ENCODE measurements at places on chromosomes 3 and 15. TPM values are rescaled to one million over a fixed set of nuclear protein-coding genes. Genes with fewer than 3 reads are reported as not detected.
A peak's percentile ranks its signal among the peaks of the same experiment; 100 is the strongest.

DNA sequence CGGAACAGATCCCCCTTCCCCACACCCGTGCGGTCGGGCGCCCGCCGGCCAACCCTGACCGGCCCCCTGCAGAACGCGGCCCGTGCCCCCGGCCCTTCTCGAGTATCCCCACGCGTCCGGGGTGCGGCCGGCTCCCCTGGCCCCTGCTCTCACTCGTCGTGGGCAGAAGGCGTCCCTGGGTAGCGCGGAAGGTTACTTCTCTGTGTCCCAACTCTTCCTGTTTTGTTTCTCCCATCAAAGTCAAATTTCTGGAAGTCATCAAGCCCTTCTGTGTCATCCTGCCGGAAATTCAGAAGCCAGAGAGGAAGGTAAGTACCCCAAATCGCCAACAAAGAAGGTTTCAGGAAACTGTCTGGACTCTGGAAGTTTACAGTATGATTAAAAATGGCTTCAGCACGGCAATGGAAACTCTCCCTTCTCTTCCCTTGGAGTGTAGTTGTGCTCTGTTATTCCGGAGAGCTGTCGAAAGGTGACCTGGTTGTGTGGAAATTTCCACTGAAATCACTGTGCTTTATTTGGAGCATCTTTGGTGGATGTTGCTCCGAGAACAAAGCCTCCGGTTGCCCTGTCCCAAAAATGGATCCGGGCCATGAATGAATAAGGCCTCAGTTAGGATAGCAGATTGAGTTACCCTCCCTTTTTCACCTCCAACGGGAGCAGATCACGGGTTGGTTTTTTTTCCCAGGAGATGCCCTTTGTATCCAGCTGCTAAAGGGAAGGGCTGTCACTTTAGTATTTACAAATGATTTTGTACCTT is 536 bp downstream of the SEC61A1 start:
- H3K27ac ChIP-seq: peak overlapping the region; percentile 93
- peaks cover 10% of the 10 kb centered on the region for H3K36me3 ChIP-seq
- H3K27me3 ChIP-seq: no peaks in the 10 kb centered on the region
- DNase-seq: no peak
- H3K4me1 ChIP-seq: peaks cover 18% of the 10 kb centered on the region

MORC1 gene
- not detected for total RNA-seq

STAC gene
- 1.1 TPM for total RNA-seq

DNA sequence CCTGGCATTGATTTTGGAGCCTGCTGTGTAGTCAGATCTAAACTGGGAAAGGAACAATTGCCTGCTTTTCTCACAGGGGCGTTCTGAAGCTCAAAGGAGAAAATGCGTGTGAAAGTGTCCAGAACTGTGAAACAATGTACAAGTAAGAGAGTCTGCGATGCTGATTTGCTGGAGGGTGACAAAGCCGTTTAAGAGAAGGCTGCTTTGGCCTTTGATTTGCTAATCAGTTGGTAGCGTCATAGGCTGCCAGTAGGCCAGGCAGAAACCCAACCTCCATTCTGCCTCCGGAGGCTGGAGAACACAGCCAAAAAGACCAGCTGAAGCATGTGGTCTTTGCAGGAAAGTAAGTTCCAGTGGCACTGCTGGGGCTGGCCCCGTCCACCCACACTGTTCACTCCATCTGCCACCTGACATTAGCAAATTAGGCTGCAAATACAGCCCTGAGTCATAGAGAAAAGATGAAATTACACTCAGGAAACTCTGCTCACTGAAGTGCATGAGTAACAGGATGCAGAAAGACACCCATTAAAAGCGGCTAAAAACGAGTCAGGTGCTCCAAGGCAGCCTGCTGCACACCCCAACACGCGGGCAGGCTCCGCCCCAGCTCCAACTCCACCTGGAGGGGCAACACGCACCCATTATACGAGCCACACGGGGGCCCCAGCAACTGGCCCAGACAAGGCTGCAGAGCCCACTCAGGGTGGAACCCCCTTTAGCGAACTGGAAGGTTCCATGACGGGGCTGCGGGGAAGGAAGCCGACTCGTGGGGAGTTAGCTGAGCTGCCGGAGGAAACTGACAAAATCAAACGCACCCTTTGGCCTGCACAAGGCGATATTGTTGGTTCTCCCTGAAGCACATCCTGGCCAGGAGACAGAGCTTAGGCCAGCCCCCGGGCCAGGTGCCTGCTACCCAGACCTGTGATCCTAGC is 31.6 kb downstream of the ZDHHC19 start:
- peaks cover 28% of the 10 kb centered on the region for H3K4me1 ChIP-seq
- no peak overlapping the region for H3K4me3 ChIP-seq
- no peak for DNase-seq
- no peaks in the 10 kb centered on the region for H3K36me3 ChIP-seq
- H3K27me3 ChIP-seq: no peaks in the 10 kb centered on the region

NR1I2 gene
- total RNA-seq: 58.4 TPM

DNA sequence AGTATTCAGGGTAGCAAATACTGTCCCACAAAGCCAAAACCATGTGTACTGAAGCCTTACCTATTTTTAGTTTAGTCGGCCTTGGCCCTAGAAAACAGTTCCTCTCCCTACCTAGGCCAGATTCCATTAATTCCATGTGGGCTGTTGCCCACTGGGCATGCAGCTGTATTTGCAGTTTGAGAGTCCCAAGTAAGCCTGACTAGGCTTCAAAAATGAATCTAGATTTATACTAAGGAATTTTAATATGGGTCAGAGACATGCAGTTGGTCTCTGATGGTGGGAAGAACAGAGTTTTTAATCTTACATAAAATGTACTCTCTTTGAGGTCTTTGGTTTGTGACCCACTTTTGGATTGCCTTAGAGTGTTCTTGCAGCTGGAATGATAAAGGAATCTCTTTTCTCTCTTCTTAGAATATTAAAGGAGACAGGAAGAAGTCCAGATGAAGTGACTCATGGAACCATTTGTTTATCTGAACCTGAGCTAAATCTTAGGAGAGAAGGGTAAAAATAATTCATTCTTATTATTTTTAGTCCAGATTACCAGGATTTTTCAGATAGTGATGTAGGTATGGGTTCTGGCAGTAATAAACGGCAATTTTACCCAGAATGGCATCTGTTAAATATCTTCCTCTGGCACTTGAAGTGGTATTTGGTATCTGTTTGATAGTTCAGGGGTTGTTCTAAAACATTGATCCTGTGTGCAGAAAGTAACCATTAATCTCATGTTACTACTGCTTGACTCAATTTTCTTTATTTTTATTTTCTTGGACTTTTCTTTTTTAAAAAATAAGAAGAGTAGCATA is 33.8 kb downstream of the GLCE start:
- H3K27ac ChIP-seq: no peak overlapping the region
- no peaks in the 10 kb centered on the region for H3K27me3 ChIP-seq
- DNase-seq: no peak
- no peak overlapping the region for H3K4me3 ChIP-seq
- no peaks in the 10 kb centered on the region for H3K36me3 ChIP-seq

ARHGAP31 gene
- 6.5 TPM for total RNA-seq

DNA sequence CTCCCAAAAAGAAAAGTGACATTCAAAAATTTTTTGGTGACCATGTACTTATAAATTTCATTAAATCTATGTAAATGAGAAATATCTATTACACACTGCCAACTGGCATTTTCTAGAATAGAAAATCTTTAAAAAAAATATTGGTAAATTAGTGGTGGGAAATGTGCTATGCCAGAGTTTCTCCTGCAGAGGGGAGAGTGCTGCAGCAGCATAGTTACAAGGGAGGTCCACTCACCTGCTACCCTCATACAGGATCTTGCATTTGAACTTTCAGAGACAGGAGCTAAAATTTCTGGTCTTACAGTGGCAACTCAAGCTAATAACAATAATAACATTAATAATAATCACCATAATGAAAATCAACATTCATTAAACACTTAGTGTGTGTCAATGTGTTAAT is 459.6 kb downstream of the NSUN3 start:
- H3K27me3 ChIP-seq: no peaks in the 10 kb centered on the region
- no peak overlapping the region for H3K27ac ChIP-seq
- DNase-seq: no peak
- H3K4me3 ChIP-seq: no peak overlapping the region
- H3K4me1 ChIP-seq: no peaks in the 10 kb centered on the region

PLOD2 gene
- 245 TPM for total RNA-seq

- H3K27ac ChIP-seq: no peak overlapping the region
- H3K4me1 ChIP-seq: no peaks in the 10 kb centered on the region
- no peaks in the 10 kb centered on the region for H3K27me3 ChIP-seq
- no peak overlapping the region for H3K4me3 ChIP-seq
- no peak for DNase-seq
- no peaks in the 10 kb centered on the region for H3K36me3 ChIP-seq
Observed at GRCh38 chr3:193732827-193733226, 139.8 kb downstream of the OPA1 start.

DNA sequence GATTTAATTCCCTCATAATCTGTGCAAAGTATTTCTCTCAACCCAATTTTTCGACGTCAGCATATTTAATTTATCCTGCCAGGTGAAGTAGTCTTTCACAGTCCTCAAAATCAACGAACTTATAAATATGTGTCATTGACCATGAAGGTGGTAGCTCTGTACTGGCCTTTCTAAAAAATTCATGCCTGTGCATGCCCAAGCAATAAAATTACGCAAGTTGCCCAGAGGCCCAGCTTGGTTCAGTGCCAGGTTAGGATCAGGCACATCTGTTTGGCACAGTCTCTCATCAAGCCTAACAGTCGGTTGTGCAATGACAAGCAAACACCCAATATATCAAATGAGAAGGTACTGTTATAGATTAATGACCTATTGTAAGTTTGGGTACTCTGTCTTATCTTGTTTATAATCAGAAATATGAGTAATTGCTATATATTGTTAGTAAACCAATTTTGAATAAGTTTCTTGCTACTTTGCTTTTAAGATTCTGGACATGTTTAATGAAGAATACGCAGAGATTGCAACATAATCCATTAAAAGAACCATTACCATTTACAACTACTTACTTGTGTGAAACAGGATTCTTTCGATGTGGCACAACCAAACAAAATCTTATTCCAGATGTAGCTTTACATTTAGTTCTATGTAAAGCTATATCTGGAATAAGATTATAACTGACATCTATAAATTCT is 159.0 kb upstream of the IL12A start:
- no peak overlapping the region for H3K27ac ChIP-seq
- no peaks in the 10 kb centered on the region for H3K27me3 ChIP-seq
- H3K4me1 ChIP-seq: no peaks in the 10 kb centered on the region
- no peaks in the 10 kb centered on the region for H3K36me3 ChIP-seq
- H3K4me3 ChIP-seq: no peak overlapping the region
- peak; percentile 84 for DNase-seq

LRCH3 gene
- 34.9 TPM for total RNA-seq

DNA sequence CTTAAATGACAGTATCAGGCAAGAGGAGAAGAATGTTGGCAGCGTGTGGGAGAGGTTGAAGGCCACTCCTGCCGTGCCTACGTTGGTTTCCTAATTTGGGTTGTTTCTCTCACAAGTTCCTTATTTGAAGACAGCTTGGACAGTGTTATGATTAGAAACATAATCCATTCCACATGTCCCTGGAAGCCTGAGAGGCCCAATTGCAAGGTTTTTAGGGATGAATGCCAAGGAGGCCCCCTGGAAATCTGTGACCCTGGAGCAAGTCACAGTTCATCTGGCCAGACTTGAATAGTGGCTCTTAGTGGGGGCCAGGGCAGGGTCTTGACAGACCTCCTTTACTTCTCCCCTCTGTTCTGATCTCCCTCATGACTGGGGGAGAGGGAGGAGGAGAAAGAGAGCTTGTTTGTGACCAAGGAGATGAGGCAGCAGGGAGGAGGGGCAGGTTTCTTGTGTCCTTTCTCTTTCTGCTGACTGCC is 584.4 kb upstream of the TBL1XR1 start:
- no peak overlapping the region for H3K27ac ChIP-seq
- no peaks in the 10 kb centered on the region for H3K27me3 ChIP-seq
- DNase-seq: no peak
- H3K4me1 ChIP-seq: no peaks in the 10 kb centered on the region
- H3K4me3 ChIP-seq: no peak overlapping the region

GRCh38 chr3:122533480-122533879 is 18.7 kb upstream of the KPNA1 start:
- no peak overlapping the region for H3K27ac ChIP-seq
- H3K27me3 ChIP-seq: no peaks in the 10 kb centered on the region
- H3K4me1 ChIP-seq: no peaks in the 10 kb centered on the region
- H3K4me3 ChIP-seq: no peak overlapping the region

- H3K27ac ChIP-seq: no peak overlapping the region
- no peaks in the 10 kb centered on the region for H3K36me3 ChIP-seq
- no peaks in the 10 kb centered on the region for H3K4me1 ChIP-seq
- no peak for DNase-seq
Observed at GRCh38 chr3:32626631-32627030, 56.0 kb upstream of the DYNC1LI1 start.

DNA sequence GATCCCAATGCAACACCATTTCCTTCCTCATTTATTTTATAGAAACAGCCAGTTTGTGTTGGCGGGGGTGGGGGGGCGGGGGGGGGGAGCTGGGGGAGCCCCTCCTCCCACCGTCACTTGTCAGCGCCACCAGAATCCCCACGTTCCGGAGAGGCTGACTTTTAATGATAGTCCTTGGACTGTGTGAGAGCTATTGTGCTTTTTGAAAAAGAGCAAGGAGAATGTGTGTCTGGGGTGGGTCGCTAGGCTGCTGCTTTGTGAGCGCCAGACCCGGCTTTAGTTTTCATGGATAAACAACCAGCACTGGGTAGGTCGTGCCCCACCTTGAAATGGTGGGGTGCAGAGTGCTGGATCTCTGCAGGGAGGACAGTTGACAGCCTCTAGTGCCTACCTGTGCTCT is 135.0 kb upstream of the ONECUT1 start:
- no peaks in the 10 kb centered on the region for H3K4me1 ChIP-seq
- no peaks in the 10 kb centered on the region for H3K36me3 ChIP-seq
- no peak overlapping the region for H3K4me3 ChIP-seq
- DNase-seq: no peak
- H3K27me3 ChIP-seq: no peaks in the 10 kb centered on the region

- H3K36me3 ChIP-seq: no peaks in the 10 kb centered on the region
- no peak for DNase-seq
- no peaks in the 10 kb centered on the region for H3K27me3 ChIP-seq
- no peaks in the 10 kb centered on the region for H3K4me1 ChIP-seq
- H3K27ac ChIP-seq: no peak overlapping the region
- no peak overlapping the region for H3K4me3 ChIP-seq
Observed at GRCh38 chr3:9192248-9193025, 57.0 kb downstream of the SRGAP3 start.

DNA sequence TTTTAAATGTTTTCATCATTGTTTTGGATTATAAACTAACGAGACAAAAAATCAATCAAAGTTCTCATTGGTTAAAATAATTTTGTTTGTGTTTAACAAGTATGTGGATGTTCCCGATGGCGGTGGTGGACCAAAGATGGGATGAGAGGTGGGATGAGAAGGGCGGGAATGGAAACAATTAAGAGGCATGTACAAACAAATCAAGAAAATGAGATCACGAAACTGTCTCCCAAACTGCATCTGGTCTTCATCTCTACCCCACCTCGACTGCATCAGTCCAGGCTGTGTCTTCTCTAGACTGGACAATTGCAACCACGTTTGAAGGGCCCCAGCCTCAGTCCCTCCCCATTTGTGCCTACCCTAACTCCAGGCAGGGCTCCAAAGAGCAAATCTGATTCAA is 56.1 kb downstream of the SLC12A8 start:
- H3K36me3 ChIP-seq: no peaks in the 10 kb centered on the region
- no peak overlapping the region for H3K4me3 ChIP-seq
- no peaks in the 10 kb centered on the region for H3K4me1 ChIP-seq
- H3K27me3 ChIP-seq: no peaks in the 10 kb centered on the region

GRCh38 chr3:150344079-150344759 is 63.9 kb upstream of the TSC22D2 start:
- DNase-seq: no peak
- no peak overlapping the region for H3K4me3 ChIP-seq
- H3K27me3 ChIP-seq: no peaks in the 10 kb centered on the region

SACM1L gene
- total RNA-seq: 47.2 TPM

Data from colonic mucosa (tissue), 4 donors.